ENCODE measurements at places on chromosomes 7 and 10. TPM values are rescaled to one million over a fixed set of nuclear protein-coding genes. Genes with fewer than 3 reads are reported as not detected.

DYNC1I1 gene
- 3.7 TPM for total RNA-seq

TSPAN13 gene
- total RNA-seq = 24.3 TPM

GATA3 gene
- 0.87 TPM for total RNA-seq

FAM25A gene
- total RNA-seq = not detected

MTG1 gene
- total RNA-seq = 57.6 TPM

MKX gene
- total RNA-seq = 0.05 TPM

ADAM8 gene
- 4.5 TPM for total RNA-seq
